Activated CD4-positive, CD25-positive, alpha-beta regulatory T cell treated with anti-CD3 and anti-CD28 coated beads, Interleukin-2, amount 50 U/mL, for 24 hours (primary cell): ENCODE measurements at places on chromosomes 5 and 9.

DNA sequence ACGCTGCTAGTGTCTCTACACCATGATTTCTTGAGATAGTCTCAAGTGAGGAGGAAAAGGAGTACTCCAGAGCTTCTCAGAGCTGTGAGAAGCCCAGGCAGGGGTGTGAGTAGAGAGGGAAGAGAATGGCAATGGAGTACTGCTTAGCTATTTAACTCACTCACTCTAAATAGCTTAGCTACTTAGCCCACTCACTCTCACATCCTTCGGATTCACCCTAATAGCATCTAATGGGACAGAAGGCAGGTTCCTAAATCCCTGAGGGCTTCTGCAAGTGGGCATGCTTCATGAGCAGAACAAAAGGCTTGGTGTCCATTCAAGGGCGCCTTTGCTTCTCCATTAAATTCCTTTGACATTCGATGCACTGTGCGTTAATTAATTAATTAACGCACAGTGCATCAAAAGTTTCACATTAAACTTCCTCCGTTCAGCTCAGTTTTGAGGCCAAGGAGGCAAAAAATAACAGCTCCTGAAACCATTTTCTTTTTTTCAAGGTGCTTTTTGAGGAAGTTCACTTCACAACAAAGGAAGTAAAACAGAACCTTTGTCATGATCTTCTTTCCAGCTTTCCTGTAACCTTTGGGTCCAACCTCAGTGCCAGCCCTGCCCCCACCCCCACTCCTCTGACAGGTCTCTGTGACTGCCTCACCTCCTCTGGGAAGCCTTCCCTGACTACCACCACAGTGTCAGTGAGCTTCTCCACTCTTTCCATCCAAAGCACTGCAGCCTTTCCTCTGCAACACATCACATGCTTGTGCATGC lies 294.0 kb downstream of the SEC61B start:
- ATAC-seq = no peak

GRCh38 chr9:101383361-101383760 lies 1.4 kb downstream of the BAAT start:
- no peak for ATAC-seq

- no peak for ATAC-seq
Observed at GRCh38 chr9:6923086-6923485, 165.3 kb downstream of the KDM4C start.

GRCh38 chr9:96236854-96237550 lies 65.0 kb downstream of the HSD17B3 start:
- no peak for ATAC-seq

GRCh38 chr5:42912184-42912798 lies 100.6 kb upstream of the SELENOP start:
- ATAC-seq = no peak

- ATAC-seq = no peak
Observed at GRCh38 chr5:393846-394275, 49.1 kb upstream of the EXOC3 start.

DNA sequence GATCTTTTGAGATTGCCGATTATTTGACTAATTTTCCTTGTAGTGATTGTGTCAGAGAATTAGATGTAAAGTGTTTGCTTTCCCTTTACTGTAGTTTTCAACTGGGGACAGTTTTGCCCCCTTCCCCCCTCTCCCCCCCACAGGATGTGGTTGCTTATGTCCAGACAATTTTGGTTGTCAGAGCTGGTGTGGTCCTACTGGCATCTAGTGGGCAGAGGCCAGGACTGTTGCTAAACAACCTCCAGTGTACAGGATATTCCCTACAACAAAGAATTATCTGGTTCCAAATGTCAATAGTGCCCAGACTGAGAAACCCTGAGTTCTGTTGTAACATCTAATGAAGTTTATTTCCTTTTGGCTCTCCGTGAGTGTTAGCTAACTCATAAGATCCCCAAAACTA lies 20.0 kb downstream of the TMEFF1 start:
- ATAC-seq = no peak

DNA sequence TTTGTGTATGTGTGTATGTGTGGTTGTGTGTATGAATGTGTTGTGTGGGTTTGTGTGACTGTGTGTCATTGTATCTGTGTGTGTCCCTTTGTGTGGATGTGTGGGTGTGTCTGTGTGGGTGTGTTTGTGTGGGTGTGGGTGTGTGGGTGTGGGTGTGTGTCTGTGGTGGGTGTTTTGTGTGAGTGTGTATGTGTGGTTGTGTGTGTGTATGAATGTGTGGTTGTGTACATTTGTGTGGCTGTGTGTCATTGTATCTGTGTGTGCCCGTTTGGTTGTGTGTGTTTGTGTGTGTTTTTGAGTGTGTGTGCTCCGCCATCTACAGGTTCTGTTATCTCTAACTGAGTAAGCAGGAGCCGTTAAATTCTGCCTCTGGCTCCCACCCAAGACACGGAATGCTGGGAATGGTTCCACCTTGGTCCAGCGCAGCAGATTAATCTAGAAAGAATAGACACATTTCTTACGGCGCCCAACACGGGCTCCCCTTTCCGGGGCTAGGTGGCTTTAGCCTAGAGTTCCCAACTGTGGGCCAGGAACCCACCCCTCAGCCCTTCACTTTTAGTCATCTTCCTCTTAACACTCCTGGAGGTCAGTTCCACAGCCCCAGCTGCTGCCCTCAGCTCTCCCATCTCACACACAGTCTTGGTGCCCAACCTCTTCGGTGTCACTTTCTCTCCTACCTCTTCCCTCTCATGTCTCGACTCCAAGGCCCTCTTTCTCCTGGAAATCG lies 197.1 kb downstream of the TTLL11 start:
- no peak for ATAC-seq

- peak; percentile 98 for ATAC-seq
Observed at GRCh38 chr9:77475641-77476473, 172.3 kb downstream of the GNA14 start.

DNA sequence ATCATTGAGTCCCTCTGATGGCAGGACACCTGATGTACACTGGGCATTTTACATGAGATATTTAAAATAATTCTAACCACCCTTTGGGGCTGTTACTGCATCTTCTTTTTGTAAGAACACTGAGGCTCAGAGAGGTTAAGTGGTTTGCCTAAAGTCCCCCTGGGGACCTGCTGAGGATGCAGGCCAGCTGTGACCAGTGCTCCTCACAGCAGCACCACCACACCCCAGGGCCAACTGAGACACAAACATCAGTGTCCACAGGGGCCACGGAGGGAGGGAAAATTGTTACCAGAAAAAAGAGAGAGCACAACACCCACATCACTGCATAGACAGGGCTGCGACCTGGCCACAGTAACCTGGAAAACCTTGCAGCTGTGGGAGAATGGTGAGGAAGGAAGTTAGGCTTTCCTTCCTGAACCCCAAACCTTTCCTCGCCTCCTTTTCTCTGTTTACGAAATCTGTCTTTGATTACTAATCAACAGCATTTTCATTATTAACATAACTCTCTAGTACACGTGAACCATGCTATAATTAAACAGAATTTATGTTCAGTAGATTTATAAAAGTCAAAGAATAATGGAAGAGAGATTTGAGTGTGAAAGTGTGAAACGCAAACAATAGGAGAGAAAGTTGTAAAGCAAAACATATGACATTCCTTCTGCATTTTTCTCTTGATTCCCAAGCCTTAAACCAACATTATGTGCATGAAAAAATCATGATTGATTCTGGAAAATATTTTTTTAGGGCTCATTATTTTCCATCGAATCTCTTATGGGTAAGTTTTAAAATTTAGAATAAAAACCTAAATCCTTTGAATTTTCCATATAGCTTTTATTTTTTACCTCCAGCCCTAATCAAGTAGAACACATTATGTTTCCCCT lies 228.1 kb upstream of the DAPK1 start:
- ATAC-seq = no peak

DNA sequence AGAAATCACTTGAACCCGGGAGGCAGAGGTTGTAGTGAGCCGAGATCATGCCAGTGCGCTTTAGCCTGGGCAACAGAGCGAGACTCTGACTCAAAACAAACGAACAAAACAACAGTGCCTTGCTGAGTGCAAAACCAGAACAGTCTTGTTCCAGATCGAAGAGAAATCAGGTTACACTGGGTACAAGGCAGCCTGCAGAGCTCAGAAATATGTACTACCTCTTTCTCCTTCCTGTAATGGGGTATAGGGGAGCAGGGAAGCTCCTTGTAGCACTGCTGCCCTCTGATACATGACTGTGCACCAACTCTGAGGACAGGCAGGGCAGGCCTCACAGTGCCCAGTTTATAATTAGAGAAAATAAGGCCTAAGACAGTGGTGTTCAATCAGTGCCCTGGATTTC lies 24.7 kb downstream of the TBC1D2 start:
- ATAC-seq = no peak
